Right lung (tissue), 10 donors: ENCODE measurements at places on chromosomes 11 and 22.

GRCh38 chr11:96194581-96195374 lies 148.2 kb downstream of the MAML2 start:
- DNase-seq: no peak

DNA sequence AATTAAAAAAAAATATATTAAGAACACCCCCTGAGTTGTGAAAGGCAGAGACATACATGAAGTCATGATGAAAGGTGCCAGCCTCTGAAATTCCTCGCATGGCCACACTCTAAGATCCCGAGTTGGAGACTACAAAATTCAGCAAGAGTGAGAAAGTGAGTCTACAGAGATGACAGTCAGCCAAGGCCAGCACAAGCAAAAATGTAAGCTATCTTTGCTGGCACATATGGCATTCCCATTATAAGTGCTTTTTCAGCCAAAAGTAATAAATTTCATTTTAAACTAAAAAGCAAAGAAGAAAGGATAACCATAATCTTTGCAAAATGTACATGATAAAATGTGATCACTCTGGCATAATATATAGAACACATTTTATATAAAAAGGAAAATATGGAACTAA lies 40.6 kb downstream of the FANCF start:
- no peak for DNase-seq

- no peak for DNase-seq
These were observed 1.5 kb downstream of the ACY3 start for GRCh38 chr11:67648796-67649613.

DNA sequence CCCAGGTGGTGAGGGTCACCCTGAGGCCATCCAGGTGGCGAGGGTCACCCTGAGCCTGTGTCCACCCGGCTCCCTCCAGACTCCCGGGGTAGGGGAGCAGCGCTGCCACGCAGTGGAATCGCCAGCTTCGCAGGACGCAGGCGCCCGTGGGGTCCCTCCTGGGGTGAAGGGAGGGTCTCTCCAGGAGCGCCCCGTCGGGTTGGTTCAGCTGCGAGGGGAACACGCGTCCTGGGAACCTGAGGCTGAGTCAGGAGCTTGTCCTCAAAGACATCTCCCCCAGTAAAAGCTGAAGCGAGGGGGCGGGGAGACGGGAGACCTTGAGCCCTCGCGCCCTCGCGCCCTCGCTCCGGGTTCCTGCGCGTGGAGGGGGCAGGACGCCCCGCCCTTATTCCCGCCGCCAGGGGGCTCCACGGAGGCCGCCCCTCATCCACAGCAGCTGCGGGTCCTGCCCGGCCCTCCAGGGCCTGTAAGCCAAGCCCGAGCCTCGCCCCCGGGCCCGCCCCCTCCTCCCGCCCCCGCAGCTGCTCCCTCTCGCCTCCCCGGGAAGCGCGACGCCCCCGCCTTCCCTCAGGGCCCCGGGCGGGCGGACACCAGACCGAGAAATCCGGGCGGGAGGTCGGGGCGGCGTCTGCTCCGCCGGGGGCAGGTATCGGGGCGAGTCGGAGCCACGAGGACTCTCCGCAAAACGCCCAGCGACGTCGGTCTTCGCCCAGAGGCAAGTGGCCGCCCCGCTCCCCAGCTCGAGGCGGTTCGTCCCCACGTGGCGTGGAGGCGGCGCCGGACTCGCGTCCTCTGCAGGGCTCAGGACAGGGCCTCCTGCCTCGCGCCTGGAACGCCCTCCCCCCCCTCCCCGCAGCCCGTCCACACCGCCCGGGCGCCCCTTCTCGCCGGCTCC lies 22.8 kb downstream of the PIM3 start:
- DNase-seq: no peak

DNA sequence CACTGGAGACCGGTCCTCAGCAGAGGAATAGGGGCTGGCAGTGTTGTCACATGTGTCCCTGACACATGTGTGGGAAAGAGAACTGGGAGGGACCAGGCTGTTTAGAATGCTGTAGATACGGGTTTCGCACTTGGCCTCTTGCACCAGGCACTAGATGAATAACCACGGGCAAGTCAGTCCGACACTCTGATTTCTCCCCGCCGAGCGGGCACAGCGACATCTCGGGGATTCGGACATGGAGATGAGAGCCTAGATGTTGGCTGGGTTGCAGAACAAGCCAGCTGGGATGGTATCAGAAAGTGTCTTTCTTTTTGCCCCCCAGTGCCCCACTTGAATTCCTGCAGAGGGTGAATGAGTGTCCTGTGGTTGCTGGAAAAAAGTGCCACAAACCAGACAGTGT lies 115.9 kb upstream of the SLC22A12 start:
- DNase-seq: no peak

DNA sequence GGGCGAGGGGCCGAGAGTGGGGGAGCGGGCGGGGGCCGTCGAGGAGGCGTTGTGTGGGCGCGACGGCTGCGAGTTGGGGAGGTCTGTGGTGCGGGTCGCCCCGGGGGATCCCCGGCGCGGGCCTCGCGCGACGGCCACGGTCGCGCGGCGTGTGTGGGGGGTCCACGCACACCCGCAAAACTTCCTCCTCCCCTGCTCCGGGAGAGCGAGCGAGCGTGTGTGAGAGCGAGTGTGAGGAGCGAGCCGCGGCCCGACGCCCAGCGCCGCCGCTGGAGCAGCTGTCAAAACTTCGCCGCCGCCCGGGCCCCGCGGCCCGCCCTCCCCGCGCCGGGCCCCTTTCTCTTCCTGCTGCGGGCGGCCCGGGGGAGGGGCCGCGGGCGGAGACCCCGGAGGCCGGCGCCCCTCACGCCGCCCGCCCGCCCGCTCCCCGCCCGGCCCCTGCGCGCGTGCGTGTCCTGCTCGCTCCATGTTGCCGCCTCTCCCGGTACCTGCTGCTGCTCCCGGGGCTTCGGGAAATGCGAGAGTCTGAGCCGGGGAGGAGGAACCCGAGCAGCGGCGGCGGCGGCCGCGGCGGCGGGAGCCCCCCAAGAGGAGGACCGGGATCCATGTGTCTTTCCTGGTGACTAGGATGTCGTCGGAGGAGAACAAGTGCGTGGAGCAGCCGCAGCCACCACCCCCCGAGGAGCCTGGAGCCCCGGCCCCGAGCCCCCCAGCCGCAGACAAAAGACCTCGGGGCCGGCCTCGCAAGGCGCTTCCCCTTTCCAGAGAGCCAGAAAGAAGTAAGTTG lies 9.0 kb upstream of the CCT8L2 start:
- DNase-seq: no peak

DNA sequence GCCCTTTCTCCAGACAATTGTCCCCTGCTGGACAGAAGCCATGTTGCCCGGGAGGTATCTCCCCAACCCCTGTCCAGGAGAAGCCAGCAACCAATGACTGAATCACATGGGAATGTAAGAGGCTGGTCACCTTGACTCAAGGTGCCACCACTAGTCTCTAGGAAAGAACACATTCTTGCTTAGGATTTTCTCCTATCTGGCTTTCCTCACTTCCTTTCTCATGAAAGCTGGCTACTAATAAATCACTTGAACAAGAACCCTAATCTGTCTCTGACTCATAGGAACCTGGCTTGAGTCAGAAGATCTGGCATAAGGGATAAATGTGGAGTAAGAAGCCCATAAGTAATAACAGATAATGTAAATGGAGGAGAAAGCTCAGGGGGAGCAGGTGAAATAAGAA lies 101.4 kb upstream of the C11orf87 start:
- no peak for DNase-seq

GRCh38 chr11:11776714-11777113 lies 65.1 kb upstream of the USP47 start:
- no peak for DNase-seq

- no peak for DNase-seq
These were observed 12.6 kb downstream of the SULT4A1 start for GRCh38 chr22:43849731-43850130.

GRCh38 chr22:44603767-44604166 lies 98.2 kb upstream of the PRR5 start:
- DNase-seq: no peak

- DNase-seq: no peak
These were observed 113.6 kb downstream of the TEAD1 start for GRCh38 chr11:12787847-12788246.

- no peak for DNase-seq
These were observed 25.4 kb downstream of the LARGE2 start for GRCh38 chr11:45947885-45948284.

- no peak for DNase-seq
These were observed 29.1 kb upstream of the LMO2 start for GRCh38 chr11:33920838-33921613.

GRCh38 chr11:30775233-30775522 lies 189.0 kb upstream of the MPPED2 start:
- DNase-seq: no peak

GRCh38 chr11:131408025-131408640 lies 37.7 kb downstream of the NTM start:
- DNase-seq: no peak

- DNase-seq: peak; percentile 60
These were observed 378.0 kb downstream of the NTM start for GRCh38 chr11:131748151-131749050.

DNA sequence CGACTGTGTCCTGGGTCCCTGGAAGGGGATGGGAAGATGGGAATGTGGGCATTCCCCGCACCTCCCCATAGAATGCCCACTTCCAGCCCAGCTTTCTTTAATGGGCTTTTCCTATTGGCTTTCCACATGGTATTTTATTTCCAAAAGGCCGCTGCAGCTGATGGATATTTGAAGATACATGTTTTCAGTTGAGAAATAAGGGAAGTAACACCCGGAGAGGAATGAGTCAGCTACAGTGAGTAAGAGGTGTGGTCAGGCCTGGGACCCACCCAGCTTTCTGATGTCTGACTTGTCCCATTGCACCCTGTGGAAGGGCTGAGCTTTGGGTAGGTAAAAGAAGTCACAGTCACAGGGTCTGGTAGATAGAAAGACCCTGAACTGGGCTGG lies 476.9 kb downstream of the MIAT start:
- DNase-seq: no peak

DNA sequence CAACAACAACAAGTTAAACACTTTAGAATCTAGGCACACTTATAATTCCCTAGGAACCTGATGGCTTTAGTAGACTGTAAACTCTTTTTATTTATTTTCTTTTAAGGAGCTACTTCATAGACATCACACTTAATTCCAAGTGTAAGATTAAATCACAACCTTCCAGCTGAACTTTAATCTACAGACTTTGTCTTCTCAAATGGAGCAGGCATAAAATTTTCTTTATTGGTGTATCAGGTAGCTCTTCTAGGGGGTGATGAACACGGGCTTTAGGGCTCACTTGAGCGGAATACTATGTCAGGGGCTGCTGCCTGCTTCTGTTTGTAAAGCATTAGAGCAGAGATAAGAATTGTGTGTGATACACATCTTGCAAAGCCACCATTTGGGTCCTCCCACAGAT lies 525.8 kb upstream of the FAT3 start:
- no peak for DNase-seq
